Activated CD4-positive, alpha-beta T cell treated with anti-CD3 and anti-CD28 coated beads, Interleukin-2, amount 10 ng/mL, durations not matched to agents 24 days and 14 days (primary cell): ENCODE measurements at places on chromosomes 12 and 14. TPM values are rescaled to one million over a fixed set of nuclear protein-coding genes. Genes with fewer than 3 reads are reported as not detected.

The REP15 gene
- total RNA-seq, result 0.69 and 0.77 TPM in 2 replicates

The GPR68 gene
- total RNA-seq, result 4.6 and 4.9 TPM in 2 replicates

The SELPLG gene
- total RNA-seq, result 47.4 and 49.4 TPM in 2 replicates

The DBX2 gene
- total RNA-seq, result not detected in 2 replicates

The BHLHE41 gene
- total RNA-seq, result not detected in 2 replicates

The PTHLH gene
- total RNA-seq, result not detected in 2 replicates

The TMEM253 gene
- not detected in 2 replicates for total RNA-seq

The GALNT4 gene
- total RNA-seq, result 6.9 and 7.6 TPM in 2 replicates

The SRRM4 gene
- not detected in 2 replicates for total RNA-seq

GRCh38 chr12:12095021-12095420 lies 24.3 kb downstream of the BCL2L14 start:
- no peak for DNase-seq

- DNase-seq, result no peak
These were observed 290.3 kb downstream of the DPF3 start for GRCh38 chr14:72603639-72604038.

- DNase-seq, result no peak
These were observed 98.5 kb downstream of the KLHL28 start for GRCh38 chr14:44863271-44863670.

GRCh38 chr12:81953541-81953940 lies 194.4 kb upstream of the PPFIA2 start:
- DNase-seq, result no peak

- DNase-seq, result no peak
These were observed 7.4 kb upstream of the KTN1 start for GRCh38 chr14:55572578-55572977.

- DNase-seq, result peak; percentile 32
These were observed 106.8 kb upstream of the RTL1 start for GRCh38 chr14:101010293-101010692.

DNA sequence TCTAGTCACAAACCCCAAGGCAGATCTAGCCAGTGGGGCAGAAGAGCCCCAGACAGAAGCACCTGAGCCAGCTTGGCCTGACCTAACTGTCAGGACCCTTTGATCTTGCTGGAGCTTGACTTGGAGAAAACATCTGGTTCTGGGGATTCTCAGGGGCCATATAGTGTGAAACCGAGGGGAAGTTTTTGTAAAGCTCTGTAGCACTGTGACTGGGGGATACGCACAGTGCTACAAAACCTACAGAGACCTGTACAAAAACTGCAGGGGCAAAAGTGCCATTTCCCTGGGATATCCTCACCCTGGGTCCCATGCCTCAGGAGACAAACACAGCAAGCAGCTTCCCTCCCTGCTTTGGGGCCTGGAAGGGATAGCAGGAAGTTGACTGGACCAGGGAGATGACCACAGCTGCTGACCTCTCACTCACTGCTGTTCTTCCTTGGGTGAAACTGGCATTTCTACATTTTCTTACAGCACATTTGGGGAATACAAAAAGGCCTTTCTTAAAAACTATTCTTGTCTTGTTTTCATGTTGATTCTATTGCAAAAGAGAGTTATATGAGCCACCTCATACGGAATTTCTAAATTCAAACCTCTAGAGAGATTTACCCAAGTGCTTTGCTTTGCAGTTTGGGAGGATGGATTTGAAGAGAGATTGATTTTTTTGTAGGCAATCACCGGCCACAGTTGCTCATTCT lies 140.0 kb downstream of the DAD1 start:
- no peak for DNase-seq

DNA sequence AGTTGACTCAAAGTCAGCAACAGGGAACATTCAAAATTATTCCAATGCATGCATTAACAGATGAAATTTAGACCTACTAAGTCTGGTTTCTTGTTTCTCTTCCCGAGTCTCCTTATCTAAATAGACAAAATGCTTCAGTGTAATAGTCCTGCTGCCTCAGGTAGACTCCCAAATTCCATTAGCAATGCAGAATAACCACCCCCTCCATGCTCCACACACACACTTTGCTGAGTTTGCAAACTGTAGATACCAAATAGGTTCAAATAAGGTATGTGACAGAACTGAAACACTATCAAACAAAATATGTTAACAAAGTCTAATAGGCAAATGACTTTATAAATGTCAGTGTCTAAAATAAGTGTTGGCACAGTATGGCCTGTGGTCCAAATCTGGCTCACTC lies 451.1 kb upstream of the SOX5 start:
- DNase-seq, result no peak

GRCh38 chr12:95982602-95983001 lies 13.5 kb downstream of the HAL start:
- DNase-seq, result no peak

DNA sequence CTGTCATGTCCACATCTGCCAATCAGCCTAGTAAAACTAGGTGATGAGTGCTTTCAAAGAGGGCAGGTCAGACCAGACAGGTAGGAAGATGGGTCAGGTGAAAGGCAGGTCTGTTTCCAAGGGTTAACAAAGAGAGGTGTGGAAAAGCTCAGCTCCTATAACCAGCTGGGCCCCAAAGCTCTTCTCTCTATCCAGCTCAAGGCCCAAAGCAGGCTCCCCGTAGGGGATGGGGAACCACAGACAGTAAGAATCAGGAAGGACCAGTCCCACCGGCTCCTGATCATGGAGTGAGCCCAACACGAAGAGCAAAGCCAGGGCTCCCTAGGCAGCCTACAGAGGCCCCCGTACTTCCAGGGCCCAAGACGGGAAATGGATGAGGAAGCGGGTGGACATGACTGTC lies 83.2 kb downstream of the TTC9 start:
- DNase-seq, result no peak

DNA sequence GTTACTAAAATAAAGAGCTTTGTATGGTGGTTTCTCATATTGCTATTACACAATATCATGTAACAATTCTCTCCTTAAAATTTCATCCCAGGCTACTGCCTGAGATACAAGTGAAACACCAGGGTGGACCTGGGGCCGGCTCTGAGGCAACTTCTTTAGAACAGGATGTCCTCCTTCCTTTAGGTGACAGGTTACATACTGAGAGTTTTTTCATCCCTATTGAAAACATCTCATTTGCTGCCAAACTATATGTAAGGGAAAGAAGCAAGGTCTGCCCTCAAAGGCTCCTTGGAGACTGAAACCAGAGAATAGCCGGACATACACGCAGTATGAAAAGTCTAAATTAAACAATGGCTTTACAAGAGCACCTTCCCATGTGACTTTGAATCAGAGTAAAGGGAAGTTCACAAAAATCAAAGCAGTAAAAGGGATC lies 139.9 kb downstream of the DUSP6 start:
- peak; percentile 60 for DNase-seq

DNA sequence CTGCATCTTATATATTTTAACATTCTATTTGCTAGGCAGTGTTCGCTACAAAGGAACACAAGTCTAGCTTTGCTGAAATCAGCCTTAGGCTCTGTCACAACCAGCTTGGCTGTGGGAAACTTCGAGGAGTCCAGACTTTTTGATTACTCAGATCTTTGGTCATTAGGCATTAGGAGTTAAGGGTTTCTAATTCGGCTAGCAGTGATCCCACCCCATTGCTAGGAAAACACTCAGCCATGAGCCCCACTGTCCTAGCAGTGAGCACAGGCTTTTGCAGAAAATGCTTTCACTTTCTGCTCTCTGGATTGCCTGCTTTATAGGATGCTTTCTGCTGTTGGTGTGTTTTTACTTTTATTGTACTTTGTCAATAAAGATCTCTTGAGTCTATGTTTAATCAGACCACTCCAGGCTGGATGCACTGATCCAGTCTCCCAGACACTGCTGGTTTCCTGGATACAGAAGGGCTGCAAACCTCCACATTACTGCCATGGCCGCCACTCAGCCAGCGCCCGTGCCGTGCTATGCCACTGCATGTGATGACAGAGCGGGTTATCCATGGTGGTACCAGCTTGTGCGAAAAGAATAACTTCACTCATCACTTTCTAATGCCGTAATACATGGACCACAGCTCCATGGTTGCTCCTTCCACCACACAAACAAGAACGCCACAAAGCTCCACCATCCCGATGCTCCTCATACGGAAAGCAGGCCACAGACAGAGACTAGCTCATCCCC lies 41.0 kb upstream of the PYGL start:
- no peak for DNase-seq

DNA sequence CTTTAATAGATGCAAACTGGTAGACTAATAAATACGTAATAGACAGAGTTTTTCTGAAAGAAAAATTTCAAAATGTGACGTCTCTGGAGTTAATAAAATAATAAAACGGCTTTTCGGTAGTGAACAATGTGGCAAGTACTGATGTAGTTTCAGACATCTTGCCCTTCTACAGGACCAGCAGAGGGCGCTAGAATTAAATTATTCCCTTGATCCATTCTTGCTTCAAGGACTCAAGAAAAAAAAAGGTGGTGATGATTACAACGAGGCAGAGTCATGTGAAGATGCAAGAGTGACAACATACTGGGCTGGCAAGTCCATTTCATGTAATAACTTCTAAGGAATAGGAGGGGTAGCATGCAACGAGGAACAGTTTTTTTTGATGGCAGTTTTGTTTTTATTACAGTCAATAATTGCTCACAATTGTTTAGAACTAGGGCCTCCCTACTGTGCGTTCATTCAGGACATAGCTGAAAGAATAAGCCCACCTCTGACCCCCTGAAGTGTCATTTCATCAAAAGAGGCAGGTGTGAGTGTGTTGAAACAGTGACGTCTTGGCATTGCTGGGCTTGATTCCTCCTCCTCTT lies 101.0 kb upstream of the GZMB start:
- DNase-seq, result peak; percentile 76

- peak; percentile 79 for DNase-seq
These were observed 14.4 kb downstream of the CHFR start for GRCh38 chr12:132872975-132873421.

- DNase-seq, result no peak
These were observed 58.6 kb downstream of the NRXN3 start for GRCh38 chr14:78228702-78229327.

DNA sequence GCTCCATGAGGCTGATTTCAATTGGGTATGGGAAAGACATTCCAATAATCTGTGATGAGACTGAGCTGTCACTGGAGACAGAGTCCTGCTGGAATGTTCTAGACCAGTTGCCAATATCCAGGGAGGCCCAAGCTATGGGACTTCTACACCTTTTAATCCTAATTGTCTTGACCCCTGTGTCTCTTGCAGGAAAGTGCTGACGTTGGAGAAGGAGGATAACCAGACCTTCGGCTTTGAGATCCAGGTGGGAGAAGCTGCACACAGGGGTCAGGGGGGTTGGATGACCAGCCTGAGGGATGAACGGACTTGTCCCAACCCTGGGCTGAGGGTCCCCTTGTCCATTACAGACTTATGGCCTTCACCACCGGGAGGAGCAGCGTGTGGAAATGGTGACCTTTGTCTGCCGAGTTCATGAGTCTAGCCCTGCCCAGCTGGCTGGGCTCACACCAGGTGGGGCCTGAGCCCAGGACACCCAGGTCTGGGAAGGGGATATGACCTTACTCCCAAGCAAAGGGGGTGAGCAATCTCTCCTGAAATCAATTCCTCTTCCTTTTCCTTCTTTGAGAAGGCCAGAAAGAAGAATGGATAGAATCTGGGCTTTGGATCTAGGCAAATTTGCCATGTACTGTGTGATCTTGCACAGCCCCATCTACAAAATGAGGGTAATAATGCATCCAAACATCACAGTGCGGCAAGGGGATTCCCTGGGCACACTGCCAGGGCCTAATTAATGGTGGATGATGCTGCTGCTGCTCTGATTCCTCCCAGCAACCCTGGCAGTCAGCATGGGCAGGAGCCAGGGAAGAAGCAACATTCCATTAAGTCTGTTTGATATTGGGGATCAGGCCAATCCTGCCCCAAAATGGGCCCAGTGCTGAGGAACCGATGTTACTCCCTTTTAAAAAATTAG lies 4.2 kb downstream of the TAMALIN start:
- DNase-seq, result no peak

- DNase-seq, result no peak
These were observed 85.5 kb upstream of the VRK1 start for GRCh38 chr14:96711559-96712267.

- no peak for DNase-seq
These were observed 291.2 kb downstream of the AKAP6 start for GRCh38 chr14:32620303-32620702.

GRCh38 chr12:69555461-69555860 lies 29.8 kb upstream of the CCT2 start:
- DNase-seq, result no peak

- DNase-seq, result no peak
These were observed 216.5 kb downstream of the C12orf50 start for GRCh38 chr12:87812681-87813080.

- no peak for DNase-seq
These were observed 161.9 kb upstream of the DYRK2 start for GRCh38 chr12:67486671-67487070.

DNA sequence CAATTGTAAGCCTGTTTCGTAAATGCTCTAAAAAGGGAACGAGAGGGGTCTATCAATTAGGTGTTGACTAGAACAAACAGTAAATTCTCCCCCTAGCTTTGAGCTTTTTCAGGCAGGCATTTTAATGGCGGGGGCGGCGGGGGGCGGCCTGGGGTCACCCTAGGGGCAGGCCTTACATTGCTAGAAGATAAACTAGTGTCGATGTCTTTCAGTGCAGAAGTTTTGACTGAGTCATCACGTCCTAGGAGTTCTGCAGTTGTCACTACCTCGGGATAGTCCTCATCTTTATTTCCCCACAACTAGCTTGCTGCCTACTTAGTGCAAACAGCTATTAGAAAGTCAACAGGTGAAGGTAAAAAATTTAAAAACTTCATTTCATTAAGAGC lies 1.6 kb downstream of the ATP6V1D start:
- DNase-seq, result no peak

GRCh38 chr14:76673261-76673660 lies 88.0 kb upstream of the VASH1 start:
- no peak for DNase-seq

- no peak for DNase-seq
These were observed 61.4 kb upstream of the MANSC4 start for GRCh38 chr12:27841392-27841882.

GRCh38 chr14:96121660-96122395 lies 82.7 kb downstream of the C14orf132 start:
- DNase-seq, result no peak

DNA sequence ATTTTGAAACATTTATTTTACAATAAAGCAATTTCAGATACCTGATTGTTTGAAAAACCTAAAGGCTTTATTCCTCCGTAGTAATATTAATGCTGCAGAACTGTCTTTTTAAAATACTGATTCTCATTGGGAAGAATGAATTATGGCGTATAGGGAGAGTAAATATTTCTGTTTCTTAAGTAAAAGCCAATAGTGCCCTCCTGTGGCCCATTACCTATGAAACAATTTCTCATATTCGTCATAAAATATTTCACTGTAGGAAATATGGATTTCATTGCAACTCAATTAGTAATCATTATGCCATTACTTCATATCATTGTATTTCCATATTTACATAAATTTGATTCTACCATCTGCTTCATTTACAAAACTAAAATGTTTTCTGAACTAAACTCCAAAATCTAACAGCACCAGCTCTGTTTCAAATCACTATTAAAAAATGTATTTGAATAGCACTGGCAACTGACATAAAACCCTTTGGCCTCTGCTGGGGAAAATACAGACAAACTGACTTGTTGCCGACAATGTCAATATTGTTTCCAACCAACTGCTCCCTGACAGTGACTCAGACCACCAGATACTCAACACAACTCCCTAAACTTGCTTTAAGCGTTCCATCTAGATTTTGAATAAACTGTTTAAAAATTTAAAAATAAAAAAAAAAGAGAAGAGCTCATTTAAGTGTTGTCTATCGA lies 290.3 kb downstream of the NAV3 start:
- no peak for DNase-seq
